ENCODE measurements at places on chromosomes 4 and X. TPM values are rescaled to one million over a fixed set of nuclear protein-coding genes. Genes with fewer than 3 reads are reported as not detected.

LDB2 gene
- 0.24 TPM for total RNA-seq

FGFBP1 gene
- total RNA-seq: 99.8 TPM

SLC39A8 gene
- total RNA-seq: 9.0 TPM

NKRF gene
- 3.6 TPM for total RNA-seq

PPP4R3C gene
- total RNA-seq: not detected

FGF2 gene
- 6.0 TPM for total RNA-seq

GAGE12H gene
- total RNA-seq: not detected

MAP9 gene
- total RNA-seq: 9.4 TPM

CLIC2 gene
- total RNA-seq: under 0.01 TPM

KLHL4 gene
- 0.21 TPM for total RNA-seq

BCOR gene
- total RNA-seq: 15.6 TPM

PCDH7 gene
- 19.3 TPM for total RNA-seq

RAB41 gene
- not detected for total RNA-seq

SLC2A9 gene
- total RNA-seq: 102 TPM

CFI gene
- total RNA-seq: 2.9 TPM

AFM gene
- not detected for total RNA-seq

FRMPD3 gene
- not detected for total RNA-seq

GAGE13 gene
- not detected for total RNA-seq

TLR6 gene
- 0.48 TPM for total RNA-seq
